NCI-H1930 (cell line): ENCODE measurements at places on chromosomes 4 and X.

DNA sequence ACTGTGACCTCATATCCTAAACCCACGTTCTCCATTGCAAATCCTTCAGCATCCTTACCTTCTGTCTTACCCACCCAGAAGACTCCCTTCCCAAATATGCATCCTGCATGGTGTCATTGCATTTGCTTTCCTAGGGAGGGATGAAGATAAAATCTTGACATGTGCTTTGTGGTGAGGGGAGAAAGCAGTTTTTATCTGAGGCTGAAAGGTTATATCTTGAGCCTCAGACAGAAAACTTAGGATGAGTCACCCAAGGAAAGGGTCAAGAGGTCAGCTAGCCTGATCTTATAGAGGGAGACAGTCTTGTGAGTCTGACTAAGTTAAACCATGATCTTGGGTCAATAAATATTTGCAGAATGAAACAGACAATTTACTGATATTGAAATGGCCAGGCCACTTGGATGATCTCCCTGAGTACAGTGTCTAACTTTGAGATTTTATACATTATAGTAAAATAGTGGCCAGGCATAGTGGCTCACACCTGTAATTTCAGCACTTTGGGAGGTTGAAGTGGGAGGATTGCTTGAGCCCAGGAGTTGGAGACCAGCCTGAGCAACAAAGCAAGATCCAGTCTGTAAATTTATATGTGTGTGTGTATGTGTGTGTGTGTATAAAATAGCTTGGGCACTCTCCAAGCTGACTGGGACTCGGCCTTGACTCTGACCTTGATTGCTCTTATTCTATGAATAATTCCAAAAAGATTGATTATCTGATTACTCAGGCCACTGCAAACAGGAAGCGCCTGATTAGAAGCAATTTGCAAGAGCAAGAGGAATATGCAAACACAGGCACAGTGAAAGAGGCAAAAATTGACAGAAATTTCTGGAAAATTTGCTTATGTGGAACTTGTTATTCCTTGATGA is 15.4 kb upstream of the FAM9C start:
- no peak for DNase-seq

DNA sequence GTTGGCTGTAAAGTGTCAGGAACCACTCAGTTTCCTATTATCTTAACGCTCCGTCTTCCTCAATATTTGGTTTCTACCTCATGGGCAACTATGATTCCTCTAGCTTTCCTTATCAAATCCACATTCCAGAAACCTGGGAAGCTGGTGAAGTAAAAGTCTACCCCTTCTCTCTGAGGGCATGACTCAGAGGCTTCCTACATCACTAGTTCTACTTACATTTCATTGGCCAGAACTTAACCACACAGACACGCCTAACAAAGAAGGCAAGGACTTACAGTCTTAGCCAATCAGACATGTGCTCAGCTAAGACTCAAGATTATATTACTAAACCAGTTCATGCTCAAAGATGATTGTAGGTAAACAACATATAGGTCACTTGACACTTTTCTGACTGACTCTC is 30.4 kb downstream of the COX7B2 start:
- DNase-seq = no peak

DNA sequence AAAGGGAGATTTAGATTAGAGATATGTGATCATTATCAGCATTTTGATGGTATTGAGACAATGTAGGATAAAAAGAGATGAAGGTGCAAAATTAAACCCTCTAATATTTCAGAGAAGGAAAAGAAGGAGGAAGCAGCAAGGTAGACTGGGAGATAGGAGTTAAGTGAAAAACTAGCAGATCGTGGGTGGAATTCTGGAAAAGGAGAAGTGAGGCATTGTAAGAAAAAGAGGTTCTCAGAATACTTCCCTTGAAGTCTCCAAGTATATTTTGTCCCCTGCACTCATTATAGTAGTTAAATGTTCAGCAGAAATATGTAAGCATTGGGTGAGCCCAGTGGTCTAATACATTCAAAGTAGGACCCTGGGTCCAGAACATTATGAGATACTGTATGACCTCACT is 30.3 kb downstream of the COPS4 start:
- DNase-seq = no peak

GRCh38 chr4:112982680-112983079 is 66.8 kb upstream of the ANK2 start:
- no peak for DNase-seq

- no peak for DNase-seq
These were observed 68.3 kb upstream of the DDX3X start for GRCh38 chrX:41265615-41266014.

GRCh38 chr4:164716901-164717300 is 37.0 kb upstream of the SMIM31 start:
- no peak for DNase-seq

- DNase-seq = no peak
These were observed 11.5 kb upstream of the GPM6B start for GRCh38 chrX:13828392-13828791.

DNA sequence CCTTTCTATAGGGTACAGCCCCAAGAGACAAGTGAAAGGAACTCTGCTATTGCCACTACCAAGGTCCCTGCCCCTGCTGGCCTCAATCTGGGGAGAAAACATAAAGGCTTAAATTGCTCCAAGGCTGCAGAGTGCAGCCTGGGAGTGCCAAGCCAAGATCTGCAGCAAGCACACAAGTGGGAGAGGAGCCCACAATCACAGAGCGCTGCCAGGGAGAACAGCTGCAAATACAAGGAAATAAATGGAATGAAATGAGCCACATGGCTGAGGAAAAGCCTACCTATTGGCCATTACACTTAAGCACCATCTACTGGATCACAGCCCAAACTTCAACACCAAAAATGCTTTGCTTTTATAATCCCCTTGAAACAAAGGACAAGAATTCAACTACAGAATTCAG is 582.4 kb downstream of the FAM133A start:
- DNase-seq = no peak

DNA sequence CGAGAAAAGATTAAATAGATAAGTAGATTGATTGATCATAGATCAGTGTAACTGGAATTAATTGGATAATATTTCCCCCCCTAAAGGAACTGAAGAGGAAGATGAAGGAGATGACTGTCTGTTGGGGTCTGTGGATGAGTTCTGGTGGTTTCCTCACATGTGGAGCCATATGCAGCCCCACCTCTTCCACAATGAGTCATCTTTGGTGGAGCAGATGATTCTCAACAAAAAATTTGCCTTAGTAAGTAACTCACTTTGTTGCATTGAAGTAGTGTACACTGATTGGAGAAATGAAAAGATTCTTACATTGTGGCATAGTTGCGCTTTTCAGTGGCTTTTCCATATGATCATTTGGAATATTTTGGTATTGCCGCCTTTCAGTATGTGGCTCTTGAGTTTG is 80.4 kb downstream of the NDST3 start:
- no peak for DNase-seq

DNA sequence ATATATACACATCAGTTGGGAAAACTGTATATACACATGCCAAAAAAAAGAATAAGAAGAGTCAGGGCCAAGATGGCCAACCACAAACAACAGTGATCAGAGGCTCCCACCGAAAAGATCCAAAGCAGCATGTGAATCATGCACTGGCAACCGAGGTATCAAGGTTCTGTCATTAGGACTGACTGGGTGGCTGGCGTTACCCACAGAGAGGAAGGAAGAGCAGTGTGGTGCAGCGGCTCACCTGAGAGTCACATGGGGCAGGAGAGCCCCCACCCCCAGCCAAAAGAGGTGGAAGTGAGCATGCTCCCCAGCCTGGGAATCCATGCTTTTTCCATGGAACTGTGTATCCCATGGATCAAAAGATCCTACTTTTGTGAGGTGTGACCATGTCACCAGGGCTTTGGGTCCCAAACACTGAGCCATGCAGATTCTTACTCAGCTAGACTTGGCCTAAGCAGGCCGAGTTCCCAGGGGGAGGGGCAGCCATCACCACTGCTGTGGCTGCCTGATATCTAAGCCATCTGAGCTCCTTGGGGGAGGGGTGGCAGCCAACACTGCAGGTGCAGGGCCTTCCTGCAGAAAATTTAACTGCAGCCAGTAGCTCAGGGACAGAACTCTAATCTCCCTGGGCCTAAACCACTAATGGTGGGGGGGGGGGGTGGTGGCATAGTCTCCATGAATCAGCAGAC is 52.8 kb downstream of the P2RY10 start:
- no peak for DNase-seq

DNA sequence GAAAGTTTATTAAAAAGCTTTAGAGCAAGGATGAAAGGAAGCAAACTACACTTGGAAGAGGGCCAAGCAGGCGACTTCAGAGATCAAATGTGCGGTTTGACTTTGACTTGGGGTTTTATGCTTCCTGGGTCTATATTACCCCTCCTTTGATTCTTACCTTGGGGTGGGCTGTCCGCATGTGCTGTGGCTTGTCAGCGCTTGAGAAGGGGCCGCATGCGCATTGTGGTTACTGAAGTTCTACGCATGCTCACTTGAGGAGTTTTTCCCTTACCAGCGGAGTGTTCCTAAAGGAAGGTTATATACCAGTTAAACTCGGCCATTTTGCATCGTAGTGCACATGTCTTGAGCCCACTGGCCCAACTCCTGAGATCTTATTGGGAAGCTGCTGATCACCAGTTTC is 9.9 kb downstream of the ZNF157 start:
- no peak for DNase-seq

GRCh38 chr4:48899950-48900349 is 6.6 kb downstream of the OCIAD2 start:
- DNase-seq = no peak

DNA sequence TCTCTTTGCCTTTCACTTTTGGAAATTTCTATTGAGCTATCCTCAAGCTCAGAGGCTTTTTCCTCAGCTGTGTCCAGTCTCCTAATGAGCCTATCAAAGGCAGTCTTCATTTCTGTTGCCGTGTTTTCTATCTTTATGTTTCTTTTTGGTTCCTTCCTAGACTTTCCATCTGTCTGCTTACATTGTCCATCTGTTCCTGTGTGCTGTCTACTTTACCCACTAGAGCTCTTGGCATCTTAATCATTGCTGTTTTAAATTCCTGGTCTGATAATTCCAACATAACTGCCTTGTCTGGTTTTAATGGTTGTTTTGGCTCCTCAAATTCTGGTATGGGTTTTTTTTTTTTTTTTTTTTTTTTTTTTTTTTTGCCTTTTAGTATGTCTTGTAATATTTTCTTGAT is 9.3 kb upstream of the PDE6B start:
- no peak for DNase-seq

- no peak for DNase-seq
These were observed 598.1 kb upstream of the MAGEB2 start for GRCh38 chrX:29617276-29617675.

GRCh38 chr4:14110407-14110806 is 482.9 kb upstream of the BOD1L1 start:
- no peak for DNase-seq

- no peak for DNase-seq
These were observed at the start of gene CC2D2A for GRCh38 chr4:15469402-15470127. TSS of gene CC2D2A (plus strand) at chr4:15469882. CDS start at chr4:15475933, 6,051 bp downstream.

DNA sequence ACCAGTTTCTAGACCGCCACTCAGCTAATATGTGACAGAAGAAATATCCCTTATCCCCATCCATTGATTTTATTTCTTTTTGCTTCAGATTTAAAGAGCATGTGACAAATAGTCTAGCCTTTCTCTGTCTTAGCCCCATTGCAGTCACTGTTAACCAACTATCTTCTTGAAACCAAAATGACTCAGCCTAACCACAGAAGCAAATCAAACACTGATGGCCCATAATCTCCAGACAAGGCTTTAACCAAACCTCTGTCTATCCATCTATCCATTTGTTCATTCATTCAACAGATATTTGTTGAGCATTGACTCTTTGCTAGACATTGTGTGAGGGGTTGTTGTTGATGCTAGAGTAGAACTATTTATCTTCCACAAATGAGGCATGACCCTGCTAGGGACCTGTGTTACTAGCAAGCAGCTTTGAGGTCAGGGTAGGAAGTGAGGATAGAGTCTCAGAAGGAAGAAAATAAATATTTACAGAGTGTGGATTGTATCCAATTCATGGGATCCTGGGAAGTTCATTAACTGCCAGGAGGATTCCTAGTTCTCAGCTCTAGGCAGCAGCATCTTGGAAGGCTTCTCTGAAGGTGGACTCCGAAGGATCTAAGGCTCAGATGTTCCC is 22.5 kb downstream of the HNRNPH2 start:
- DNase-seq = no peak

DNA sequence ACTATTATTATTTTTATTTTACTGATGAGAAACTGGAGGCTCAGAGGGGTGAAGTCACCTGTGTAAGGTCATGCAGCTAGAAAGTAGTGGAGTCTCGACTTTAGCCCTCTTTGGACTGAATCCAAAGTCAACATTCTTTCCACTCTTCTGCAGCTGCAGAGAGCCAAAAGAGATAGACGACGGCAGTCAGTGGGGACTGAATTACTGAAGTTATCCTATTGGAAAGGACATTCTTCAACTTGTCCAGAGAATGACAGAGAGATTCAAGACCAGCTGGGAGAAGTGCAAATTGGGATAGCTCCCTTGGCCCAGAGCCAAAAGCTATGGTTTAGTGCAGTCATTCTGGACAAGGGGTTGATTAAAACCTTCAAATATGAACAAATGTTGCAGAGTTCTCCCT is 42.5 kb downstream of the VGLL1 start:
- no peak for DNase-seq

DNA sequence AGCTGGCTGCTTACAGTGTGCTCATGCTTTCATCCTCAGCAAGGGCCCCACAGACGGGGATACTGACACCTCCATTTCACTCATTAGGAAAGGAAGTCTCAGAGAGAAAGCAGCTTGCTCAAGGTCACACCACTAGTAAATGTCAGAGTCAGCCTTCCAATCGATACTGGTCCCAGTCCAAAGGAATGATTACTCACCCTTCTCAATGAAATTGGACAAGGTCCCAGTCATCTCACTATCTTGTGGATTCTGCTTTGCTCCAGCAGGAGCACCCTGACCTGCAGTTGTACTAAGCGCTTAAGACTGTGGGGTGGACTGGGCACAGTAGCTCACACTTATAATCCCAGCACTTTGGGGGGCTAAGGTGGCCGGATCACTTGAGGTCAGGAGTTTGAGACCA is 132.2 kb upstream of the SLC34A2 start:
- DNase-seq = no peak

DNA sequence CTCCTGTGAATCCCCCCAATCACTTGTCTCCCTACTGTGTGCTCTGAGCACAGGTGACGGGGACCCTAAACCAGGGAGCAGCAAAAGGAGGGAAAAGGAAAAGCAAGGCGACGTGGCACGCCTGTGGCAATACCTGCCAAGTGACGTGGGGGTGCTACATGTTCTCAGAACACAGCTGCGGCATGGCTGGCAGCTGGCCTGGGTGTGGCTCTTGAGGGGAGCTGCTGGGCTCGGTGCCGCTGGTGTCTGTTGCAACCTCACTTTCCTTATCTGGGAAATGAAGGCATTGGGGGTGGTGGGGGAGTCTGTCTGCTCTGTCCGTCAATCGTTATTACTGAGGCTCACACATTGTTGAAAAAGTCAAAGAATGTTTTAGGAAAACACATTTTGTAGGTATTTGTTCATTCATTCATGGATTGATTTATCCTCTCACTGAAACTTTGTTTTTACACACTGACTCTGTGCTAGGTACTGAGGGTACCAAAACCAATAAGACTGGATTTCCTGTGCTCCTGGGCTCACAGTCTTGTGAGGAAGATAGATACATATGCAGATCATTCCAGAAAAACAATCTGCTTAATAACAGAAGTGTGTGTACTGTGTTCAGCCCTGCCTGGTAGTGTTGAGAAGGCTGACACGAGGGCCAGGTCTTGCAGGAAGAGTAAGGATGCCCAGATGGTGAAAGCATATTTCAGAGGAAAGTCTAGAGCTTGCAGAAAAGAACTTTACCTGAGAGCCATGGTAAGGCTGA is 217.6 kb downstream of the PTTG2 start:
- DNase-seq = no peak

- no peak for DNase-seq
These were observed 129.3 kb upstream of the FAT1 start for GRCh38 chr4:186852964-186853391.

- DNase-seq = no peak
These were observed 47.1 kb upstream of the PCDH10 start for GRCh38 chr4:133102043-133102442.

- no peak for DNase-seq
These were observed 21.0 kb downstream of the TNIP3 start for GRCh38 chr4:121143131-121143530.
